ENCODE measurements at places on chromosomes 11 and 22.
A peak's percentile ranks its signal among the peaks of the same experiment; 100 is the strongest.

DNA sequence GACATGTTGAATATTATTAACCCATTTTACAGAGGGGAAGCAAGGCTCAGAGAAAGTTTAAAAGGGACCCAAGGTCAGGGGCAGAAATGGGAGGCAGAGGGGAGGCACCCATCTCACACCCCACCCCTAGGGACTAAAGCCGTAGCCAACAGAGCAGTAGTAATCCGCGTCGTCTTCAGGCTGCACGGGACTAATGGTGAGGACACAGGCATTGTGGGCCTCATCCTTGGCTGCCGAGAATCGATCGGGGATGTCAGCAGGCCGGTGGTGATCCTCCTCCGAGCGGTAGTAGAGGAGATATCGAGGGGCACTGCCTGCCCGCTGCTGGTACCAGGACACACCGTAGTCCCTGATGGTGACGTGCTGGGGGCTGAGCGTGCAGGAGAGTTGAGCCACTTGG is 1.5 kb downstream of the VPREB3 start:
- no peak for DNase-seq

GRCh38 chr11:20235164-20235563 is 74.9 kb upstream of the DBX1 start:
- no peak for DNase-seq

DNA sequence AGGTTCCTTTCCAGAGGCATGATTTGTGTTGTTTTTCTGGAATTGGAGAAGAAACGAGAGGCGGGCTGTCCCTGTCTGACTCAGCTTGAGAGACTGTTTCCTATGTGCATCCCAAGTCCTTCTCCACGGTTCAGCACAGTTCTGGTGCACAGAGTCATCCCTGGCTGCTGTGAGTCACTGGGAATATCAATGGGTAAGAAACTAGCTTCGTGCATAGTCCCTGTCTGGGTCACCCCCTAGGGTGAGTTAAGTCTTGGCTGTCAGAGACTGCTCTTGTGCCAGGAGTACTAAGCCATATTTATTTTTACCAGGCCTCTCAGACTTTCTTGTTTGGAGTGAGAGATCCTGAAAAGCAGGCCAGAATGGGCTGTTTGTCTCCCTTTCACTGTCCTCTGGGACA is 2.4 kb upstream of the LRP4 start:
- peak; percentile 39 for DNase-seq

DNA sequence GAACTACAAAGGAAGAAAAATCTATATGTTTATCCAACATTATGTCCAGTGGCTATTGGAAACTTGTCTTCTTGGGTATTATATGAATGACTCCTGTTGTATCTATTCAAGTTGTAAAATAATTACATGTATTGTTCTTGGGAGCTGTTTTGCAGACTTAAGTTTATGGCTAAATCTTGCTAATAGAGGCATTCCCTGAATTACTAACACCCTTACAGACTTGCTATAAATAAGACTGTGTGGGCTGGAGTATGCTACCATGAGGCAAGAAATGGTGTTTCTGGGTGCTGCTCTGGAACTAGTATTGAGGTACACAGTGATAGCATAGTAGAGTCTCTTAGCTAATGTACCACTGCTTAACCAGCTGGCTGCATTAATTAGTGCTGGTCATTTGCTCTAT is 155.1 kb downstream of the HIPK3 start:
- no peak for DNase-seq

GRCh38 chr11:111518668-111519067 is 4.1 kb downstream of the HOATZ start:
- DNase-seq: no peak

DNA sequence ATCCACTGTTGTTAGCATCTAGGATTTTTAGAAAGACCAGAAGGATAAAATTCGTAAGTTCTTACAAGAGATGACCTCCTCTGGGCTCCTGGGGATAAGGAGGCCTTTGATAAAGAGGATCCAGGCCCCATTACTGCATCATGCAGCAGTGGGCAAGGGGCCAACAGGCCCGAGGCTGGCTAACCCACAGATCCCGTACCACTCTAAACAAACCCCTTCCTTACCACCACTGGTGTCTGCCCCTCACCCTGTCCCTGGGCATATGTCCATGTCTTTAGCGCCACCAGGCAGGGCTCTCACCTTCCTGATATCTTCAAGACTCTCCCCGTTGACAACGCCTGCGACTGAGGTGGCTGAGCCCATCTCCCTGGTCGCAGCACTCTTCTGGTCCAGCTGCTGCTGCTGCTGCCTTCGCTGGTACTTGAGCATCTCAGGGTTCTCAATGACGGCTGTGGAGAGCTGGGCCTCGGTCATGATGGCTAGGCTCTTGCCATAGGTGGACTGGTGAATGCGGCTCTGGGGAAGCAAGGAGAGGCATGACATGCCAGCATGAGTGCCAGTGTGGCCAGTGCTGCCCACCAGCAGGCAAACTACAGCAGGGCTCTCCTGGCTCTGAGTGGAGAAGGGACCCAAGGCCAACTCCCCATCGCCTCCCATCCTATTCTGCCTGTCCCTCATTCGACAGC is 46.2 kb downstream of the HIRA start:
- DNase-seq: no peak

DNA sequence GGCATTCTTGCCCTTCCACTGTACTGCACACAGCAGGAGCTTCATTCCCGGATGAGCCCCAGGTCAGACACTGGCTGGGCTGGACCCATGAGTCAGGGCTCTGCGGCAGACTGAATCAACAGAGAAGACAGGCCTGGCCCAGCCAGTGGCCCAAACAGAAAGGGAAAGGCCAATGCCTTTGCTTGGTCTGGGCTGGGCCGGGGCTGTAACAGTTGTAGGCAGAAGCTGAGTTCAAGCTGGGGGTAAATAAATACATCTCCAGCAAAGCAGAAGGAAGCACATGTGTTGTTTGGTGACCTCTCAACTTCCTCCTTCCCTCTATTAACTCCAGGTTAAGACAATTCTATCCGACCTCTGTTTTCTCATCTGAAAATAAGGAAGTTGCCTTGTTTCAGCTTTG is 1.8 kb upstream of the SMIM35 start:
- DNase-seq: no peak

DNA sequence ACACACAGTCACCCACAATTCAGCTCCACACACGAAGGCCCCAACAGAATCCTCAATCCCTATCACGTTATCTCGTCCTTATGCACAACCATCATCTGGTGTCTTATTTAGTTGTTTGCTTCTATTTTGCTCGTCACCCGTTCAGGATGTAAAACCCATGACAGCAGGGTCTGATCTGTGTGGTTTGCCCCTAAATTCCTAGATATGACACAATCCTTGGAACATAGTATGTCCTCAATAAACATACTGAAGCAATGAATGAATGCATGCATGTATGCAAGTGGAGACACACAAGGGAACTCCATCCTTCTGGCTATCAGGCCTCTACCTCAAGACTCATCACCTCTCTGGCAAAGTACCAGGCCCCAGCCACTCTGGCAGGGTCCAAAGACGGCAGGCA is 20.2 kb downstream of the STARD10 start:
- DNase-seq: no peak

All from GOT3 (cell line).